ENCODE measurements at places on chromosomes 4 and X.

- DNase-seq: no peak
Observed at GRCh38 chr4:183843248-183843671, 61.8 kb upstream of the STOX2 start.

DNA sequence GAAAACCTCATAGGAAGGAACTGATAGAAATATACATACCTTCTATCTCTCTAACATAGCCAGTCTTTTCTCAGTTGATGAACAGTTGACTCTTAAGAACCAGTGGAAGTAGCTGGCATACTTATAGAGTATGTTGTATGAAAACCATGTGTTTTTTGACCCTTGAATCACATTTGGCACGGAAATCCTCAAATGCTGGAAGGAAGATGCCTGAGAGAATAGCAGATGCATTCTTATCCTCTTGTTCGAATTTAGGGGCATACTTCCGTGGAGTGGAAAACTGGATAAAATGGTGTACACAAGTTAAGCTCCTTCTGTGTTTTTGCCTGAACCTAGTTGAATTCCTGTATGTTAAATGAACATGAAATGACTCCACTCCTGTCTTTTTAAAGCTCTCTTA is 145.5 kb downstream of the PCDH7 start:
- no peak for DNase-seq

DNA sequence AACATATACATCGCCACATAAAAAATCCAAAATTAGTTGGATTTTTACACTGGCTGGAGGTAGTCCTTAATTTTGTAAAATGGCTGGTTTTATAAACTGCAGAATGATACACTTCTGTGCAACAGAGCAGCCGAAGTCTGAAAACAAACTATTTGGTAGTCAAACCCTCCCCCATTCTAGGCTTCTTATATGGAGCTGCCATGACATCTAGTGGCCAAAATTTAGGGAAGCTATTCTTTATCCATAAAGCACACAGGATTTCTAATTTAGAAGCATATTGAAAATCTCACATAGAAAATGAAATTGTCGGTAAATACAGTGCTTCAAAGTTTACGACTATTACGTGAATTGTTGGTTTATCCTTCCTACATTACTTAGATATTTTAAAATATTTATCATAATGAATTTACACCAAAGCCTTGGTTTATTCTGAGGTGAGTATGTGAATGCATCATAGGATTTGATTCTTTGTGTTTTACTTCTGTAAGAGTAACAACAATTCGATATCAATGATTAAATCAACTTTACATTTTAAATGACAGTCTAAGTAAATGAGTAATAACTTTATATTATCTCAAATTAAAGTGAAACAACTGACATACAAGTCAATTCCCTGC is 113.4 kb upstream of the FAM241A start:
- no peak for DNase-seq

DNA sequence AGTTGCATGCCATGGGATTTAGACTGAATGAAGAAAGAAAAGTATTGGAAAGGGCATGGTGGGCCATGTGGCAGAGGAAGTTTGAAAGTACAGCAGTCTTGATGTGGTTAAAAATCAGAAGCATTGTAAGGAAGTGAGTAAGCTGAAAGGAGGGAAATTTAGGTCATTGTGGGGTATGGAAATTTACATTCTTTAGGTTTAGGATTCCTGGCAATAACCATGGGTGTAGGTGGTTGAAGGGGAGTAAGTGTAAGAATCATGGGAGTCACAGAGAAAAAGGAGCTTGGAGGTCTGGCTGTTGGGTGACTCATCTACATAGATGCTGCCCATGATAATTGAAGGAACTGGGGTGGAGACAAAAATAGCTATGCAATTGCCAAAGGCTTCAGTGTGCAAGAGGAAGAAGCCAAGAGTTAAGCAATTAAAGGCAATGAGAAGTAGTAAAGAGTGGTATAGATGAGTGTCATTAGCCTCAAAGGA is 243.8 kb upstream of the LDB2 start:
- no peak for DNase-seq

All from SW 1271 (cell line).